ENCODE measurements at places on chromosomes 16 and 17.
A peak's percentile ranks its signal among the peaks of the same experiment; 100 is the strongest.

DNA sequence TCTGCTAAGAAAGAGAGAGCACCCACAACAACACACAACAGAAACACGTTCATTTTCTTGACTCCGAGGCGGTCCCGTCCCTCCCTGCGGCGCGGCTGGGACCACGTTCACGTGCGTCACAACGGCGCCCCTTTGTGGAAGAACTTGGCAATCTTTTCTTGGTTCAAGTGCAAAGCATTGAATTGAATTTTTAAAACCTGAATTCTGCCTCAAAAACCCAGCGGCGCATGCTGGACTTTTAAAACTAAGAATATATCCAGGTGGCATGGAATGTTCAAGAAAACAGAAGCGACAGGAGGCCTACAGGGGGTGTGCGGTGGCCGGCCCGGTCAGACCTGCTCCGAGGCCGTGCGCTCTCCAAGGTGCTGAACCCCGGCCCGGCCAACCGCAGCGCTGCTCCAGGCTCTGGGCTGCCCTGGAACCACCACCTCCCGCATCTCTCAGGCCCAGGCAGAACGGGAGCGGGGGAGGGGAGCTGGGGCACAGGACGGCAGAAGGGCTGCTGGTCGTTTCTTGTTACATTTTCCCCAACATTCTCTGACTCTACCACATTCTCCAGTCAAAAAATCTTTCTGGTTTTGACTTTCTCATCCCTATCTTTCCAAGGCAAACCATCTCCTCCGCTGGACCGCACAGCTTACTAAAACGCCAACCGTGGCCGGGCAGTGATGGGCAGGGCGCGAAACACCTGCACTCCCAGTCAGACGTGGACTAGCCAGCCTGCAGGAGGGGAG is 3.4 kb upstream of the HEXD start:
- peak; percentile 63 for DNase-seq

GRCh38 chr17:17402558-17402957 is 74.2 kb upstream of the MED9 start:
- peak; percentile 61 for DNase-seq

DNA sequence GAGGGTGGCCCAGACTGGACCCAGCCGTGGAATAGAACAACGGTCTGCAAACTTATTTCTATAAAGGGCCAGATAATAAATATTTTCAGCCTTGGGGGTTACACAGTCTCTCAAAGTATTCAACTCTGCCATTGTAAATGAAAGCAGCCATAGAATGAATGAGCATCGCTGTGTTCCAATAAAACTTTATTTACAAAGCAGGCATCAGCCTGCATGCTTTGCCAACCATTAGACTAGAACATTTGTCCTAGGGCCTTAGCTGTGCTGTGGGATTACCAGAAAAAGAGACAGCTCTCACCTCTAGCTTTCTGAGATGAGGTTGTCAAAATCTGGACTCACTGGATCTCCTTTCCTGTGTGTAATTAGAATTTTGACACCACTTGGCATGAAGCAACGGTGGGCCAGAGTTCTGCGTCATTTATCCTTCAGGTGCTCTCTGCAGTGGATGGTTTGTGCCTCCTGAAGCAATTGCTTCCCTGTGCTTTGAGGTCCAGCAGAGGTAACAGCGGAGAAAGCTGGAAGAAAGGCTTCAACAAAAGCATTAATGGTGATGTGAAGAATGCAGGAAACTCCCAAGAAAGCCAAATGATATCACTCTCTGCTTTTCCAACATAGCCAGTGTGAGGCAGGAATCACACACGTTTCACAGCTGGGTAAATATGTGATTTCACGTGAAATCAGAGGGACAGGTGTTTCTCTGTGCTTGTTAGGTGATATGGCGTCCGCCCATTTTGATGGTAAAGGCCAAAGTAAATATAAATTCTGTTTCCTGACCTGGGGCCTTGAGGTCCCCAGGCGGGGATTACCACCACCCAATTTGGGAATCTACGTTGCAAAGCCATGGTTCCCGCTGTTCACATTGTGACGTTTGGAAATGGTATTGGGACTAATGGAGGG is 148.4 kb downstream of the PITPNC1 start:
- no peak for DNase-seq

DNA sequence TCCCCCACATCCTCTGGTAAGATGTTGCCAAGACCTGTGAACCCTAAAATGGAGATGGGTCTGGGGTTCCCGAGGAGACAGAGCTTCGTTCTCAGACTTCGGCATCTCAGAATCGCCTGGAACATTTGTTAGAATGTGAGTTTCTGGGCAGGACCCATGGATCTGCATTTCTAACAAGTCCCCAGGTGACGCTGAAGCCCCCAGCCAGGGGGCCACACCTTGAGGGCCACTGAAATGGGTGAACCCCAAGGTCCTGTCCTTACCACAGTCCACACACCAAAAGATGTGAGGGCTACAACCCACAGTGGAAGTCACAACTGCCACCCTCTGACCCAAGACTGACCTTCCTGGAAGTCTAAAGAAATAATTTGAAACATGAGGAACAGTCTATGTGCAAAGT is 14.0 kb downstream of the MPP3 start:
- no peak for DNase-seq

- no peak for DNase-seq
These were observed 2.8 kb upstream of the PRRT2 start for GRCh38 chr16:29809031-29809747.

GRCh38 chr17:69030169-69030568 is 30.6 kb downstream of the ABCA9 start:
- no peak for DNase-seq

GRCh38 chr17:80718428-80718827 is 173.8 kb downstream of the RPTOR start:
- peak; percentile 24 for DNase-seq

Data from kidney tubule cell (primary cell).